GM12891 (cell line): ENCODE measurements at places on chromosomes 16 and 17.
A peak's percentile ranks its signal among the peaks of the same experiment; 100 is the strongest.

GRCh38 chr17:2955931-2956582, 107.3 kb downstream of the OR1D5 start:
- no peak for DNase-seq

DNA sequence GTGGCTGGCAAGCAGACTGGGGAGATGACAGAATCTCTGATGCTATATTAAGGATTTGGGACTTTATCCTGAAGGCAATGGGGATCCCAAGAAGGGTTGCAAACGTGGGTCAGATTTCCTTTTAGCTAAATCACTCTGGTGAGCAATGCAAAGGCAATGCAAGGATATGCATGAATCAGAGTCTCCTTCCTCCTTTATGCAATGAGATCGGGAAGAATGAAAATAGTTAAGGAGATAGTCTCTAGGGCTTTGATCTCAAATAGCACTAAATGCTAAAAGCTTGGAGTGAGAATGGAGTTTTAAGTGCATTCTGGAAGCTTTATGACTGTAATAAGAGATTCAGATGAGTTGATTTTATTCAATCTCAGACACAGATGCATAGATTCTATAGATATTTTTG, 27.2 kb upstream of the SHISA9 start:
- DNase-seq, result no peak

DNA sequence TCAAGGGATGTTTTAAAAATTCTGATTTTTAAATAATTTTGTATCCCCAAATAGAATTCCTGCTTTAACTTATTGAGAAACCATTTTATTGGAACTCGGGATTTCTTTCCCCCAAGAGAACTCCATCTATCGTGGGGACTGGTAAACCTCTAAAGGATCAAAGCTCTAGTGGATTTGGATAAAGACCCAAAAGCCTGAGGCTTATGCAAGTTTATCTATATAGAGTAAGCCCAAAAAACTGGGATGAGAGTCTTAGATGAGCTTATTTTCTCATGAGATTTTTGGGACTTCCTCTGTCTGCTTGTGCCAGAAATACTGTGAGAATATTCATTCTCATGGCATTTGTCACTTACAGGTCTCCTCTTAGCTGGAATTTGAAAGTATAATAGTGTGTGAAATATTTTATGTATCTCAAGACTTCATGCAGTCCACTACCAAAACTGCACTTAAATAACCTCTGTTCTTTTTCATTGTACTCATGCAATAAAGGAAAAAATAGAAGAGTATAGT, 333.1 kb downstream of the BCAS3 start:
- DNase-seq, result no peak

GRCh38 chr17:8905331-8905730, 37.9 kb upstream of the PIK3R6 start:
- no peak for DNase-seq

DNA sequence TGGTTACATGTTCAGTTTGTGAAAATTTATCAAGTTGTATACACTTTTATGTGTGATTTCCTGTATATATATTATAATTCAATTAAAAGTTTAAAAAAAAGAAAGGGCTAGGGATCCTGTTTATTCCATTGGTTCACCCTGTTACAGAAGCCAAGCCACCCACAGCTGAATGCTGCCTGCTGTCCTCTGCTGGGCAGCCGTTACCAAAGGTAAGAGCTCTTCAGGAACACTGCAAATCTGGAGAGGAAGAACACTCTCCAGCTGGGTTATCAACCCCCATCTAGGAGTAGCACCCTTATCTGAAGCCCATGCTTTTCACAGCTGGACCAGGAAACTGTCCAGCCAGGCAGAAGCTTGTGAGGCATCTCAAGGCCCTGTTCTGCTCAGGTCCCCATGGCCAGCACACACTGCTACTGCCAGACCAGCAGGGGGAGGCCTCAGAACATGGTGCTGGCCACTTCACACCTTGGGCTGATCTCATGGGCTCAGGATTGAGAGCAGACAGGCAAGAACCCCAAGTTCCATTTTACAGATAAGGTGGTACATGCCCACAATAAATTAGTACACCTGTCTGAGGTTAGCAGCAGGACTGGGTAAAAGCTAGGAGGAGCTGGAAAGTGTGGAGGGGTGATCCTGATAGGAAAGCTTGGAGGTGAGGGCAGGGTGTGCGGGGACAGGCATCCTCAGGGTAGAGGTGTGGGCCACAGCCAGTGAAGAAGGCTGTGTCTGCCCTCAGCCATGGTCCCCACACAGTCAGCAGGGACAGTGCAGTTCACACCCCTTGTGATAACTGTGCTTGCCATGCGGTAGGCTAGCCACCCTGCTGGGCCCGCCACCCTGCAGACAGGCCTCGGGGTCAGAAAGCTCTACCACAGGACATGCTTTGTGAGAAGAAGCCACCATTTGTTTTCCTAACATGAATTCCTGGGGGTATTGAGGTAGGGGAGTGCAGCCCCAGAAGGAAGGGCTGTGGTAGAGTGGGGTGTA, 54.3 kb upstream of the SREBF1 start:
- peak; percentile 50 for DNase-seq

DNA sequence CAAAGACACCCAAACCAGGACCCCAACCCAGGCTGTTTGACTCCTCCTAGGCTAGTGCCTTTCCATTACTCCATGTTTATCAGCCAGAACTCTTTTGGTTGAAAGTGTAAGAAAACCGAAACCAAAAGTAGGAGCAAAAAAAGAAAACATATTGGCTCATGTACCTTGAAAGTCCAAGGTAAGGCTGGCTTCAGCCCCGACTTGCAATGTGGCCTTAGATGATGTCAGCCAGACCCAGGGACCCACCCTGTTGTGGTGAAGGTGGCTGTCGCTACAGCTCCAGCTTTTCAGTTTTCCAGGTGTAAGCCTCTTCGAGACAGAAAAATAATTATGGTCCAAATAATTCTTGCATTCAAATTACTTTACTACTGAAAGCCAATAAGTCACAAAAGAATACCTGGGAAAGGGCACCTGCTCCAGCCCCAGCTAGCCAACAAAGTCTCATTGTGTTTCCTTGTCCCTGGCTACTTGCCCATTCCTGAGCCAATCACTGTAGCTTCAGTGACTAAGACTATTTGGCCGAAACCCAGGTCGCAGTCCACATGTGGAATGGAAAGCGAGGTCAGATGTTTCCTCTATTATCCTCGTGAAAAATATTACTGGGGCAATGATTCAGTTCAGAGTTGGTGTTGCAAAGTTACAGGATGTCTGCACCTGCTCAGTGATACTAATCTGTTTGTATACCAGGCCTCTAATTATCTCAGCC, 20.7 kb downstream of the DNAH9 start:
- no peak for DNase-seq

GRCh38 chr17:81348097-81349055, 46.9 kb upstream of the BAHCC1 start:
- DNase-seq, result no peak

GRCh38 chr16:50960517-50961202, 190.4 kb downstream of the SALL1 start:
- no peak for DNase-seq
